ENCODE measurements at places on chromosomes 4 and X.

DNA sequence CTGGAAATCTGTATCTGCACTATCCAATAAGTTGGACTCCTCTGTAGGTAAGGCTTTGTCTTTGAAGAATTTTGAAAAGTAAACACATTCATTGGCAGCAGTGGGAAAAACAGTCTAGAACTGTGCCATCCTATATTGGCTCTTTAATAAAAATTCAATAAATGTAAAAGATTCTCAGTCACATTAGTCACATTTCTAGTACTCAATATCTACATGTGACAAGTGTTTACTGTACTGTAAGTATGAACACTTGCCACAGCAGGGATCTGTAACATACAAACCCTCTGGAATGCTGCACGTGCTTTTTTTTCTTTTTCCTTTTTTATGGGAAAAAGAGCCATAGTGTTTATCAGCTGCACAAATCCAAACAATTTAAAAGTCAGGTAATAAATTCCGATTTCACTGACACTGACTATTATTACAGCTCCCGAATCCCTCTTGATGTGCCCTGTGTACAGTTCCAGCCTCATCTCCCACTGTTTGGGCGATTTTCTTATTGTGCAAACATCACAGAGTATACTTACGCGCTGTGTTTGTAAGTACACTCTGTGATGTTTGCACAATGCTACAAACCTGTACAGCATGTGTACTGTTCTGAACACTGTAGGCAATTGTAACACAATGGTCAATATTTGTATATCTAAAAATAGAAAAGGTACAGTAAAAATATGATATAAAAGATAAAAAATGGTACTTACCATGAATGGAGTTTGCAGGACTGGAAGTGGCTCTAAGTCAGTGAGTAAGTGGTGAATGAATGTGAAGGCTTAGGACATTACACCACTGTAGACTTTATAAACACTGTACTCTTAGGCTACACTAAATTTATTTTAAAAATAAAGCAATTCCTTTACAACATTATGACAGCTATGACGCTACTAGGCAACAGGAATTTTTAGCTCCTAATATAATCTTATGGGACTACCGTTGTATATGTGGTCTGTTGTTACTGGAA, 8.7 kb downstream of the PYURF start:
- no peak for DNase-seq

DNA sequence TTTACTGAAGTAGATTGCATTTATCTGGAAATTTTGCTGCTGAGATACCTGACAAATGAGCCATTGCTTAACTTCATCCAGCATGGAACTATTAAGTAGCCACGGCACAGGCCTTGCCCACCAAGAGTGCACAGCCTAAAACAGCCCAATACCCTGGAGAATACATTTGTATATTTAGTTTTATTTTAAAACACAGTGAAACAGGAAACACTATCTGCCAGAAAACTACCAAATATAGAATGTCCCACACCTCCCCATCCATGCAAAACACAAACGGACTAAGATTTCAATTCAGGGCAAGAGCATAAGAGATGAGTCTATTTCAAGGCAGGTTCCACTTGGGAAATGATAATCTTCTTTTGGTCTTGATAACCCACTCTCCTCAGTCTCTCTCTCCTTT, 57.1 kb downstream of the MAML3 start:
- no peak for DNase-seq

- no peak for DNase-seq
Observed at GRCh38 chr4:71832049-71832448, 48.2 kb upstream of the GC start.

DNA sequence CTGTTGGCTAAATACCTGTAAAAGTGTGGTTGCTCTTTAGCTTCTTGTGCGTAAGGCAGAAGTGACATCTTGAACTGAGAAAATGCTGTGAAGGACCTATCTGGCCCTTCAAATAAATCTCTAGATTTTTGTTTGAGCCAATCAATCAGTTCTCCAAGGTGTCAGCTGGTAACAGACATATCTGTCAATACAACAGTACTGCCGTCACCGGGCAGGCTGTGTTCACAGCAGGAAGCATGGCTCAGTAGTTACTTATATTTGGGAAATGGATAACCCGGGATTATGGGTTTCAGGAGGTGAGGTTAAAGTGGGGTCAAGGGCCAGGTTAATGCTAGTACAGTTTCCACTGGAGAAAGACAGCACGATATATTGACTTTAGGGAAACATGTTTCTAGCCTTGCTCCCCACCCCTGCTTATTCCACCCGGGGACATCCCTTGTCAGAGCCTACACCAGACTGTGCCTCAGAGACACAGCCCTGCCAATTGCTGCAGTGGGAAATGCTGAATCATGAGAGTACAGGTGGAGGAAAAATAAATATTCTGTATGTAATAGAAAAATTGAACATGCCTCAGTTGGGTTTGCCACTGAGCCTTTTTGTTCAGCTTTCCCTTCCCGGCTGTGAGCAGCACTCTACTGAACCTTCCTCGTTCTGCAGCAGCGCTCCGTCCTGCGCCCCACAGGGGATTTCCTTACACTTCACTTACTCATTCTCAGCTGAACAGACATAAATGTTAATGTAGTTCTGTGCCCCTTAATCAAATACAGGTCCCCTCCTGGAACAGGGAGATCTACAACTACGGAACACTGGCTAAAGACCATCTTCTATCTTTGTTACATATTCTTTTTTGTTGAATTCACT, 121.1 kb downstream of the MGST2 start:
- DNase-seq: no peak

DNA sequence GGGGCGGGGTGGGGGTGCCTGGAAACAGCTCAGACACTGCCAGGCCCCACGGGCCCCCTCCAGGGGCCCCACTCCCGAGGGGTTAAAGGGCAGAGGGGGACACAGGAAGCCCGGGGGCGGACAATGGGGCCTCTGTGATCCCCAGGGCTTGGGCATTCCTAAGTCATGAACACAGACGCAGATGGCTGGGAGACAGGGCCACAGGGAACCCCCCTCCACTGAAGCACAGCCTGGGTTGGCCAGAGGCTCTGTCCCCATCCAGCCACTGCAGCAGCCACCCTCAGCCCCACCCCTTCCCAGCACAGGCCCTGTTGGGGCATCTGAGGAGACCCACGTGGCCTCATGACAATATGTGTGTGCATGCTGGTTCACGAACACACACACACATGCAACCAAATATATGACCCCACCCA, 3.9 kb downstream of the L1CAM start:
- DNase-seq: no peak

DNA sequence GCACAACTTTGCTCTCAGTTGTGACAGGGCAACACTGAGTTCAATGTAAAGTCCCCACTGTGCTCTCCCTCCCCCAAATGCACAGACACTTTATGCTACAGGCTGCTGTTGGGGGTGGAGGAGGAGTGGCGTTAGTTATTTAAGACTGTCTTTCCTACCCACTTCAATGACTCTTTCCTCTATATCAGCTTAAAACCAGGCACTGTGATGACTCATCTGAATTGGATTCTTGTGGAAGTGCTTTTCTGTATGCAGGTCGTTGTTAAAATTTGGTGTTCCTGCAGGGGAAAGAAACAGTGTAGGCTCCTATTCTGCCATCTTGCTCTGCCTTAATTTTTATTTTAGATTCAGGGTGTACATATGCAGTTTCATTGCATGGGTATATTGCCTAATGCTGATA, 1157.2 kb upstream of the ADGRL3 start:
- no peak for DNase-seq

- DNase-seq: no peak
Observed at GRCh38 chr4:17545374-17546140, 30.6 kb downstream of the CLRN2 start.

DNA sequence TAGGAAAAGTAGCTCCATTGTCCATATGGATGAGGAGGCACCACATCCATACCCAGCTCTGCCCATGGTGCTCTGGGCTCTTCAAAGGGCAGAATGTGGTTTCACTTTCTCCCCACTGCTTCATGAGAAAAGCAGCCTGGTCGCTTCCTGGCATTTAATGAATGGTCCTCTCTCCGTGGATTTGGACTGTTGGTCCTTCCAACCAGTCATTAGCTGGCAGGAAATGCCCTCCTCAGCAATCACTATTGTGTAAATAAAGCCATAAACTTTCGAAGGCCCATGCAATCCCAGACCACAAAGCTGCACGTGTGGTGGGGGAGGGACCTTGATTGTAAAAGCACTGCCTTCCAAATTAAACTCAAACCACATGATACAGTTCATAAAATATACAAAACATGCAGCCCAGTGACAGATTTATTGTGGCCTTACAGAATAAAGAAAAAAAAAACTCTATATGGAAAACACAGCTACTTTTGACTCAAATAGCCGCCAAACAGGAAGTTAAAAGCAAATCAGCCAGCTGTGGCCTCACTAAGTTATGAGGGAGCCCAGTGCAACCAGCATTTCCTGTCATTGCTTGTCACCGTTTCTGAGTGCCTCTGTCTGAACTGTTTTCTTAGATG, 8.1 kb downstream of the MBNL3 start:
- no peak for DNase-seq

- no peak for DNase-seq
Observed at GRCh38 chr4:40367451-40367850, 32.3 kb downstream of the CHRNA9 start.

DNA sequence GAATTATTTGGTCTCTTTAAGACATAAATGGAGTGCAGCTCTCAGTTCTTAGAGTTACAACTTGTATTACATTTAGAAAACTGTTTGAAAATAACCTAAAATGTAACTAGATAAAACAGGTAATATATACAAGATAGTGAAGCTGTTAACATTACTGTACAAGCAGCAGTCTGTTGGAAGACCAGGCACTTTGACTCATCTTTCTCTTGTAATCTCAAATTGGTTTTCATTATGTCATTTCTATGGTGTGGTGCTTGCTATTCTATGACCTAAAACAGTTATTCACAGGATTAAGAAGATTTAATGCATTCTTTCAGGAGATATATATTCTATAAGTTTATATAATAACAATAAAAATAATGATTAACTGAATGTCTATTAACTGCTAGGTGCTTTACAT, 282.5 kb upstream of the PITX2 start:
- no peak for DNase-seq

- no peak for DNase-seq
Observed at GRCh38 chr4:169184686-169185085, 86.1 kb downstream of the SH3RF1 start.

DNA sequence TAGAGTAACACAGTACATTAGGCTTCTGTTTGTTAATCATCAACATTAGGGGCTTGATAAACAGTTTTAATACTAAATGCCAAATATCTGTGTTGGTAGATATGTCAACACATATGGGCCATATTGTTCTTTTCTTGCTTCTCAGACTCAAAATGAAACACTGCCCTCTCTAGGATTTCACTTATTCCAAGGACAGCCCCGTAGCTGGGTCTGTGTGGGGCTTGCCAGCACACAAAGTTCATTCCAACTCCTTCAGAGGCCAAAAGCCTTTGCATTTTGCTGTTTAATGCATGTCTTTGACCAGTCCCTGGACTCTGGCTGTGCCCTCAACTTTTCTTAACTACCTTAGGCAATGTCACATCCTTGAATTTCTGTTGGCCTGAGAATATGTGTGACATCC, 102.0 kb upstream of the ZNF827 start:
- DNase-seq: no peak

DNA sequence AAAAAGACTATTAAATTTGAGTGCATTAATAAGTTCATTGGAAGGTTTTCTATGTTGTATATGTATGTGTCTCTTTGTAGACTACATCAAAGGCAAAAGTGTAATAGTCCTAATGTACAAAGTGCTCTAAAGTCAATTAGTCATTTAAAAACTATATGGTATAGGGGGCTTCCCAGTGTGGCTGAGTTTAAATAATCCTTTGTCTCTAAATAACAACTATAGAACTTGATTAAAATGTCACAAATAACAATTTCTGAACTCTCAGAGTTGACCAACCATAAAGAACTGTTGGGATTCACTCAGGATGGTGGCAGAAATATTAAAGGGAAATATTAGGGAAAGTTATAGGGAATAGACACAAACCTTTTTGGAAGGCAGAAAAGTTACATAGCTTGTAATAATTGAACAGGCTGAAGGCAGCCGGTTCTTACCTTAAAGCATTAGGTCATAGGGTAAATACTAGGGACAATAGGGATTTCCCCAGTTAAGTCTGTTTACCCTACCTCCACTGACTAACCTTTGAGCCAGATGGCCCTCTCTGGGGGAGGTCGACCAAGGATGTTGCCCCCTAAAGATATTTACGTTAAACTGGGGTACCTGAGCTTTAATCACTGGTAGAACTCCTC, 1054.2 kb downstream of the ARAP2 start:
- no peak for DNase-seq

DNA sequence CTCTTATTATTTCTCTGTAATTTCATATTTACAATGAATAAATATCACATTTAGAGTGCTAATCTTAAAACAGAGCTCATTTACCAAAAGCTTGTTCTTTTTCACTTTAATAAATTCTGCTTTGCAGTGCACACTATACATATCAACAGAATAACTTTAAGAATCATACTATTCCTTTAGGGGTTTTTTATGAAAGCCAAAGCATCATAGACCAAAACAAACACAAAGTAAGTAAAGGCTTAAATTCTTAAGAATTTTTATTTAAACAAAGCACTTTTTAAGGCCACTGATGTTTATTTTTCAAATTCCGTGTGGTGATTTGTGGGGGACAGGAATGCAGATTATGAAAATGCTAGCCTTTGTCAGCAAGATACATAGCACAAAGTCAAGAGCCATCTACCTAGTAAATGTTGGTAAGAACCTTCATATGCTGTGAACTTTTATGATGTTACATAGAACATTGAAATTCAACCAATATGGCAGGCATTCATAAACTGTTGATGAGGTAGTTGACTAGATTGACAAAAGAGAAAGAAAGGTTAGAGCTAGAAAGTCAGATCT, 17.8 kb downstream of the TIGD2 start:
- DNase-seq: no peak

DNA sequence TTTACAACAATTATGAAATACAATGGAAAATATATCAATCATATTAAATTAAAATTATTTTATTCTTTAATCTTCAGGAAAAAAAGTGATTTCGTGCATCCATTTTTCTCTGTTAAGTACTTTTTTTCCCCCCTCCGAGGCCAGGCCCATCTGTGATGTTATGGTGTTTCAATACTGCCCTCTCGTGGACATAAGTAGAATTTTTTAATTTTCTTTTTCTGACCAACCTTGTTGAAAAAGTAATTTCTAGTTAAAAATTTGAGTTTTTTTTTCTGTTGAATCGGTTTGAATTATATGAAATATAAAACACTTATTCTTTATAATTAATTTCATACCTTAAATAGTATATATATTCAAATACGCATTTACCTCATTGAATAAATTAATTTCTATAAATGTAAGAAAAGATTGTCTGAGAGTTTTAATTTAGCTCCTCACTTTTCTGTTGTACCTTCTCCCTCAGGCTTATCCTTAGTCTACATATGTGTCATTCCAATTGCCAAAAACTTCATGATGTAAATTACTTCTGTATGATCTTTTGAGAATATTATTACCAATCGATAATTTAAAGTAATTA, 175.8 kb upstream of the TECRL start:
- no peak for DNase-seq

DNA sequence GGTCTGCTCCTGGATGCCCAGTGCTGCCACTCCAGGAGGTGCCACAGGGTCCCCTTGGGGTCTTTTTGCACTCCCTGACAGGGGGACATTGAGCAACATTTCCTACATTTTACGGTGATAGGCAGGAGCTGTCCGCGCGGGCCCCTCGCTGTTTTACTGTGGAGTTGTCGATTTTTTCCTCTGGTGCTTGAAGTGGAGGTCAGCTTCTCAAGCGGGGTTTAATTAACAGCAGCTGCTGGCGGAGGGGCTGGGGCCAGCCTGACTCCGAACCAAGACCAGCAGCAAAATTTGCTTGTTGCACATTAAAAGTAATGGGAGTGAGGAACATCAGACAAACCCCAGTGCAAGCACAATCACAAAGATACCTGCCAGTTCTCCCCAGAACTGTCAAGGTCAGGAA, 13.2 kb upstream of the SH3TC1 start:
- no peak for DNase-seq

- no peak for DNase-seq
Observed at GRCh38 chr4:108036213-108036612, 46.5 kb downstream of the HADH start.
